ENCODE measurements at places on chromosomes 3 and 15.

DNA sequence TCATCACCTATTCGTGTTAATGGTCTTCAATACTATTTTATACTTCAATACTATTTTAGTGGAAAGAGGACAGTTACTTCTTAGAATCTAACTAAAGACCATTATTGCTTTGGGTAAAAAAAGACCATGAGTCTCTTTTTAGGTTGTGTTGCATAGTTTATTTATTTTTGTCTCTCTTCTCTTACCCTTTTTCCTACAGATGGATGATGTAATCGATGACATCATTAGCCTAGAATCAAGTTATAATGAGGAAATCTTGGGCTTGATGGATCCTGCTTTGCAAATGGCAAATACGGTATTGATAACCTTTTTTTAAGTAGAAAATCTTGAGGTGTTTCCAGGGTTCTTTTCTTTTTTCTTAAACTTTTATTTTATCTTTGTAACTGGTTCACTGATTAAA is 58.5 kb upstream of the SAMMSON start:
- DNase-seq: no peak

DNA sequence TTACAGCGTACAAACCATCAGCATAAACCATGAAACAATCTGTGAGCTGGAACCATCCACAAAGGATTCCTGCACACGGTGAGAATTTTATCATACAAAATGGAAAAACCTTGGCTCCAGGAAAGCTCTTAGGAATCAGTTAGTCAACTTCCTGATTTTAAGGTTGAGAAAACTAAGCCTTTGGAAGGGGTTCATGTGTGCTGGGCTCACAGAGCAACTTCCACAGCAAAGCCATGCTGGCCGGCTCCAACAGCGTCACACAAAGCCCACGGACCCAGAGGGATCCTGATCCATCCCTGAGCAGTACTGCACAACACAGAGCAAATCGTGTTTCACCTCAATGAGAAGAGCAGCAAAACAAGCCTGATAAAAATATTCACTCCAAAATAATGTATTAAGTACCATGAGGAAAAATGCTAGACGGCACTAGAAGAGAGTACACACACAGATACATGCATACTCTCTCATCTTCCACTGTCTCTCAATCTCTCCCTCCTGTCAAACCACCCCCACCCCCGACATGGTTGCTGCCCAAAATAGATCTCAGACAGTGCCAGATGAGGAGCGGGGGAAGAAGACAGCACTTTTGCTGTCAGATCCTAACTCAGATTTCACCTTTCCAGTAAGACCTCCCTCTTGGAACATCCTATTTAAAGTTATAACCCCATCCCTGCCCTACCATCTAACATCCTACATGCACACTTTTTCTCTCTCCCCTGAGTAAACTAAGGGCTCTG is 58.6 kb downstream of the MB21D2 start:
- no peak for DNase-seq

GRCh38 chr3:197791892-197792647 is 1.0 kb downstream of the LRCH3 start:
- DNase-seq: peak; percentile 37

DNA sequence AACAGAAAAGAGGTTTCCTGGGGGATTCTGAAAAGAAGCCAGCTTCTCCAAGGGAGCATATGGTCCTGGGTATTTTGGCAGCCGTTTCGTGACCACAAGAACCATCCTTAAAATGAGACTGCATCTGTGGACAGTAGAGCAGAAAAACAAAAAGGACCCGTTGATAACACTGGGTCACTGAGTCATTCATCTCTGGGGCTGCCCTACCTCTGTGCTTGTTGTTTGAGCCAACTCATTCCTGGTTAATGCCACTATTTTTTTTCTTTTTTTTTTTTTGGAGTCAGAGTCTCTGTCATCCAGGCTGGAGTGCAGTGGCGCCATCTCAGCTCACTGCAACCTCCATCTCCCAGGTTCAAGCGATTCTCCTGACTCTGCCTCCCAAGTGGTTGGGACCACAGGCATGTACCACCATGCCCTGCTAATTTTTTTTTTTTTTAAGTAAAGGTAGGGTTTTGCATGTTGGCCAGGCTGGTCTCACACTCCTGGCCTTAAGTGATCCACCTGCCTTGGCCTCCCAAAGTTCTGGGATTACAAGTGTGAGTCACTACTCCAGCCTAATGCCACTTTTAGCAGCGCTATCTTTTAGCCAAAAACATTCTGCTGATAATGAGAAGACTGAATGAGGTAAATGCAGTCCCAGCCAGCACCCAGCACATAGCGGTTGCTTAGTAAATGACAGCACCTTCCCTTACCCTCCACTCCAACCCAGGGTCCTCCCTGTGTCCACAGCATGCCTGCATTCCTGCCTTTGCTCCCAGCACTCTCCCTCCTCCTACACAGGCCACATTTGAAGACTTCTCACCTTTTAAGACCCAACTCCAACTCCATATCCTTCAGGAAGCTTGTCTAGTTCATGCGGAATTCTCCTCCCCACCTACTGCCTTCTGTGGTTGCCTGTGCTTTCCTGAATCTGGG is 9.1 kb upstream of the ISL2 start:
- no peak for DNase-seq

GRCh38 chr3:152202976-152203626 is 65.6 kb upstream of the MBNL1 start:
- DNase-seq: no peak

DNA sequence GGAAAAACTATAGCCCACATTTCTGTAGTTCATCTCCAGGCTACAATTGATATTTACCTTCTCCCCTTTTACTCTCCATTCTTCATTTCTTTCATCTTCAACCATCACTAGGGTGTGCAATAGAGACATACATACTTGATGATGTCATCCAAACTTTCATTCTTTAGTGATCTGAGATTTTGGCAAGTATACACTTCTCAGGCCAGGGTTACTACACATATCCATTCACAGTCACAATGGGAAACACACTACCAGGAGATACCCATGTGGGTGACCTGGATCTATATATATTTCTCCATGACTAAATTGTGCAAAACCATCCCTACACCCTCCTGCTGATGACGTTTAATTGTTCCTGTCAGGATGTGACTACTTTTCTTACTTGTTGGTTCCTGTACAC is 769.5 kb upstream of the DPPA4 start:
- no peak for DNase-seq

DNA sequence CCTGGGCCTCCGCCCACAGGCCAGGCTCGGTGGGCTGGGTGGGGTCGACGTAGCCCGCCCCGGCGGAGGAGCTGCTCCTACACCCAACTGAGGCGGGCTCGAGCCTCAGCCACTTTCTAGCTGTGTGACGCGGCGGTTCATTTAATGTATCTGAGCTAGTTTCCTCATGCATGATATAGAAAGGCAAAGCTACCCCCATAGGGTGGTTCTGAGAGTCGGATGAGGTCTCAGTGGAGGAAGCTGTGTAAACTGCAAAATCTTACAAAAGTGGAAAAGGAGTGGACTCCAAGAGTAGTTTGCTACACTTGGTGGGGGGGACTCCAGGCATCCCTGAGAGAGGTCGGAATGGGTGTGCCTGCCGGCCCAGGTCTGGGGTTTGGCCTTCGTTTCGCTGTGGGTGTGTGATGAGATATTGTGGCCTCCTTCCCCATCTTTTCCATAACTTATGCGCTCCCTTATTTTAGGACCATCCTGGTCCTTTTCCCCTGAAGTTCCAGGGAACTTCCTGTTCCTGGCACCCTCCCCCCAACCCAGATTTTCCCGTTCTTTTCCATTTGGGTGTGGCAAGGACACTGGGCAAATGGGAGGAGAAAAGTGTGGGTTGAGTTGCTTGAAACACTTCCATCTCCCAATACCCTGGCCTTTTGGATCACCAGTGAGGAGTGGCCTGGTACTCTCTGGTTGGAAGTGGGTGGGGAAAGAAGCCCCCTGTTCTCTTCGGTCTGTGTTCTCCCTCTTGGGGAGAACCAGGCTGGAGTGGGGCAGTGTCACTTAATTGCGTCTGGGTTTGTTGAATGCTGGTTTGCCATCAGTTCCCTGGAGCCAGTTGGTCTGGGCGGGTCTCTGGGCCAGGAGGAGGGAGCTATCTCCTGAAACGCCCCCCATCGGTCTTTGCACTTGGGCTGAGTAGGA is 1.1 kb downstream of the PDIA5 start:
- no peak for DNase-seq

- DNase-seq: no peak
These were observed 22.5 kb upstream of the MUC20 start for GRCh38 chr3:195698325-195698646.

GRCh38 chr3:18752273-18752934 is 327.3 kb upstream of the SATB1 start:
- DNase-seq: no peak

DNA sequence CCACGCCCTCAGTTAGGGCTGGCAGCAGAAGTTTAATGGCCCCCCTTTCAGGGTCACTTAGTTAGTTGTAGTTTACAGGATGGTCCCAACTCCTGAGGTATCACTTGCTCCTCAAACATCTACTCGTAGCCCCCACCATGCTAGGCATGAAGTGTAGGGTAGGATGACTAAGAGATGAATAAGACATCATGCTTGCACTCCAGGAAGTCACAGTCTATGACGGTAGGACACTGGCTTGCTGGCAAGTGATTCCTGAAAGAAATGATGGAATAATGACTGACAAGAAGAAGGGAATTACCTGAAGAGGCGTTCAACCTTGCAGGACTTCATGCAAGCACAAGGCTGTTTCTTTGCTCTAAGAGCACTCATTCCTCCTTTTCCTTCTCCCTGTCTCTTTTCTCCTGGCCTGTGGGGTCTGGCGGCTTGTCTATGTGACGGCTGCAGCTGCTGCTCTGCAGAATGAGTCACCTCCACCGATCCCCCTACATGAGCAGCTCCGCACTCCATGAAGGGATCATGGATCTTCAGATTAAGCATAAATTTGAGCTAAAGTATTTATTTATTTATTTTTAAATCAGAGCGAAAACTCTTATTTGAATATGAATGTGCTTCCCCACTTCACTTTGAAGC is 82.9 kb upstream of the BOC start:
- DNase-seq: no peak

GRCh38 chr3:179189759-179190158 is 41.6 kb downstream of the PIK3CA start:
- no peak for DNase-seq

DNA sequence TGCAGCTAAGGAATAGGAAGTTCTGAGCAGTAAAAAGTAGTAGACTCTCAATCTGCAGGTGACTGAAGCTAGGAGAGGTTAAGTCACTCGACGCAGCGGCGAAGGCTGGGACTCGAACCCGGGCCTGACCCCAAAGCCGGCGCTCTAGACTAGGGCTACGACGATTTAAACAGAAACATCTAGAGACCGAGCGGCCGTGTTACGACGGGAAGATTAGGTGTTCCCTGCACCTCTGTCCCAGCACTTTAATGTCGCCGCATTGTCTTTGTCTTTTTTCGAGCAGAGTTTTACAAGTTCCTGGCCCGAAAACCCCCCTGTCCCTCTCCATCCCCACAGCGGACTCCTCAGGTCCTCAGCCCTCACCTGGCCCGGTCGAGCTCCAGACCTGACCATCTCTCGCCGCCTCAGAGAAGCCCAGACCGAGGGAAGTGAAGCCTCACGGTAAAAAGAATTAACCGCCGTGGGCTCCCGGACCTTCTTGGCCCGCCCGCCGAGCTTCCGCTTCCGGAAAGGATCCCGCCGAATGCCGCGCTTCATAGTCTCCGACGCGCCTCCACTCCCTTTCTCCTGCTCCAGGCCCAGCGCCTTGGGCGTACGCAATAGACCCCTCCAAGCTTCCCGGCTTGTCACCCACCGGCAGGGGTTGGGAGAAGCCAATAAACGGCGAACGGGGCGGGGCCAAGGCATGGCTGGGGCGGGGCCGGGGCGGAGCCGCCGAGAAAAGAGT is at the start of gene CCDC14:
Gene CCDC14, minus strand, starts transcription at position 449 of the 727 bp plus-strand sequence. Its CDS starts 56 bp downstream, at position 393.
- peak; percentile 65 for DNase-seq

- no peak for DNase-seq
These were observed 18.7 kb upstream of the BCL2A1 start for GRCh38 chr15:79989682-79990081.

DNA sequence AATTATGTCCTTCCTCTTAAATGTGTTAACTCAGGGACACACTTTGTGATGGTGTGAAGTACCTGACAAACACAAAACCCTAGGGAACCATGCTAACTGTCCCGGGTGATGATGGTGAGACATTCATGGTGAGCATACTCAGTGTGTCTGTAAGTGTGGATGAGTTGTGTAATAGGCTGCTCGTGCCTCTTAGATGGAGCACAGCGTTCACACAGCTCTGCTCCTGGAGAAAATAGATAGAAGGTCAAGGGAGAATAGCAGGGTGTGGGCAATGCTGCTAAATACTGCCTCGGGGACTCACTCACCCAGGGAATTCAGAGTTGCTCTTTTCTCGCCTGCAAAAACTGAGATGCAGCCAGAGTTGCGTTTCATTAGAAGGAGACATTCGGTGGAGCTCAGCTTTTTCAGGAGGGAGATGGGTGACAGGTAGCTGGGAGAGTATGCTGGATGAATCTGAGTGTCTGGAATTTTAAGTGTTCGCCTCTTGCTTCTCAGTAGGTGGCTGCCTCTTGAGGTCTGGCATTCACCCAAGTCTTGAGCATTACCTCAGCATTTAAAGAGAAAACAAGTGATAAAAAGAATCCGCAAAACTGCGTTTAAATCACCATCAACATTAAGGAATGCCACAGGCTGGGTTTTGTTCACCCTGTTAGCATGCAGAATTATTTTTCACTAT is 813.2 kb downstream of the AGBL1 start:
- no peak for DNase-seq

DNA sequence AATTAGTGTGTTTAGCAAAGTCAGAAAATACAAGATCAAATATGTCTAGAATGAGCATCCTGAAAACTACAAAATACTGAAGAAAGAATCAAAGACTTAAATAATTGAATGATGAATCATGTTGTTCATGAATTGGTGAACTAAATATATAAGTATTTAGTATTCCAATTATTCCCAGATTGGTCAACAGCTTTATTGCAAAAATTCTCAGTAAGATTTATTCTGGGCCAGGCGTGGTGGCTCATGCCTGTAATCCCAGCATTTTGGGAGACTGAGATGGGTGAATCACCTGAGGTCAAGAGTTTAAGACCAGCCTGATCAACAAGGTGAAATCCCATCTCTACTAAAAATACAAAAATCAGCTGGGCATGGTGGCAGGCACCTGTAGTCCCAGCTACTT is 250.0 kb upstream of the NECTIN3 start:
- DNase-seq: no peak

GRCh38 chr15:46304321-46304720 is 669.5 kb downstream of the SQOR start:
- no peak for DNase-seq

Data from effector CD4-positive, alpha-beta T cell (primary cell).